ENCODE measurements at places on chromosomes 3 and 15.

DNA sequence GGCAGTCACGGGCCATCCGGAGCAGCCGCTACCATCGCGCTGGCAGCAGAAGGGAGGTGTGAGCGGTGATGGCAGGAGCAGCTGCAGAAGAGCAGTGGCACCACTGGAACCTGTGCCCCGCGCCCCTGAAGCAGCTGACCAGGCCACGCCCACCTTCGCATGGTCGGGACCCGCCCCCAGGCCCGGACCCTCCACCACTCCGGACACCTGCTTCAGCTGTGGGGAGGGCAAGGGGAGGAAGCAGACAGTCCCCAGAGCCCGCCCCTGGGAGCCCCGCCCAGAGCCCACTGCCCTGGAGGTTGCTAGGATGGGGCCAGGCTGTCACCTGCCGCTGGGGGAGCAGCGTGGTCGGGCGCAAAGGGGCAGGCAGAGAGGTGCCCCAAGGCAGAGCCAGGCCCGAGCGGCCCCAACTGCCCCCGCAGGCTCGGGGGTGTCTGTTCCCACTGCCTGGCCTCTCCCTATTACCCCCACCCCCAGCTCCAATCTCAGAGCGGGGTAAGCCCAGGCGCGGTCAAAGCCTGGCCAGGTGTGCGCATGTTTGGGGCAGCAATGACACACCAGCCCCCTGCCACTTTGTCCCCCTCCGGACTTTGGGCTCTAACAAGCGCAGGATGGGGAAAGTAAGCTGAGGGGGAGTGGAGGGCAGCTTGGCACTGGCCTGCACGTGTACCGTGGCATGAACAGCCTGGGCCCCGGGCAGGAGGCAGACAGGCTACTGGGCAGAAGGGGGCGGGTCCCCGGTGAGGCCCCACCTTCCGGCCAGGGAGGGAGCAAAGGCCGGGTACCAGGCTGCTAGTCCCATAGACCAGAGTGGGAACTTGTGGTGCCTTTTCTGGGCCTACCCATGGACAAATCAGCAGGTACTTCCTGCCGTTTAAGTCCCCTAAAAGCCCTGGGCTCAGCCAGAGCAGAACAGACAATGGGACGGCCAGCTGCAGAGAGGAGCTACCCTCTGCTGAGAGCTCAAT is 8.7 kb downstream of the SPCS1 start:
- DNase-seq: no peak

DNA sequence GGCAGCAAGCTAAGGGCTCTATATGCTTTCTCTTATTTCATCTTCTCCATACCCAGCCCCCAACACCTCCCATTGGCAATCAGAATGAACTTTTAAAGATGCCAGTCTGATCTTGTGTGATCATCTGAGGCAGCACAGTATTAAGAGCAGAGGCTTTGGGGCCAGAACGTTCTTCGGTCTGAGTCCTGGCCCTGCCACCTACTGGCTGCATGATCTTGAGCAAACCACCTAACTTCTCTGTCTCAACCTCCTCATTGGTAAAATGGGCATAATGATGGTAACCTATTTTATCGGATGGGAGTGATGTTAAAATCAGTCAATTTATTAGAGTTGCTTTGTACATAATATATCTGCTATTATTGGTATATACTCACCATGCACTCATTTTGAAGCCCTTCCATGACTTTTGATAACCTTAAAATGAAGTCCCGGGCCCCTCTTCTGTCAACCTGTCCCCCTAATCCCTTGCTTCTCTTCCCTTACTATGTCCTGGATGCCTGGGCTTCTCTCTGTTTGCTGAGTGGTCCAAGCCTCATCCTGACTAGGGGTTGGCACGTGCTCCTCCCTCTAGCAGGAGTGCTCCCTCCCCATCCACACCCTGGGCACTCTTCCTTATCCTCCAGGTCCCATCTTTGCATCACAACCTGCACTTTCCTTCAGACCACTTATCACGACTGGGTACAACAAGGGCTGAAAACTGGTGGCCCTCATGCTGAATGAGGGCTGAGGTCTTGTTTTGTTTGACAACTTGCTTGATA is 6.3 kb downstream of the EFCAB12 start:
- no peak for DNase-seq

- DNase-seq: no peak
These were observed 28.2 kb downstream of the CSTA start for GRCh38 chr3:122353215-122353614.

DNA sequence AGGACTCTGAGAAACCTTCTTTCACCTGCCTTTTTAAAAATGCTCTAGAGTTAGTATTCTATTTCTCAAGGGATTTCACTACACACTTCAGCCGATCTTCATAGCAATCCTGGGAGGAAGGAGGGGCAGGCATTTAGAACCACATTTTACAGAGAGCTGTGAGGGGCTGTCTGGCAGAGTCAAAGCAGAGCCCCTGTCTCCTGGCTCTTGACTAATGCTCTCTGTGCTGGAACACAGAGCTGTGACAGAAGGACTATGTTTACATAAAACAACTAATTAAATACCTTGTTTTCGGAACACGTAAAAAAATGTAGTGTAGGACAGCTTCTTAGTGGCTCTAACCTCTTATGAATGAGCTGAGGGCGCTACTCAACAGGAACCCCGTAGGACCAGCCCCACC is 7.6 kb upstream of the SPTBN5 start:
- DNase-seq: no peak

GRCh38 chr15:57156210-57156884 is 220.0 kb upstream of the CGNL1 start:
- DNase-seq: no peak

GRCh38 chr3:49912881-49913281 is 9.2 kb upstream of the MST1R start:
- DNase-seq: no peak

- no peak for DNase-seq
These were observed 170.7 kb downstream of the UBE3A start for GRCh38 chr15:25268166-25268565.

DNA sequence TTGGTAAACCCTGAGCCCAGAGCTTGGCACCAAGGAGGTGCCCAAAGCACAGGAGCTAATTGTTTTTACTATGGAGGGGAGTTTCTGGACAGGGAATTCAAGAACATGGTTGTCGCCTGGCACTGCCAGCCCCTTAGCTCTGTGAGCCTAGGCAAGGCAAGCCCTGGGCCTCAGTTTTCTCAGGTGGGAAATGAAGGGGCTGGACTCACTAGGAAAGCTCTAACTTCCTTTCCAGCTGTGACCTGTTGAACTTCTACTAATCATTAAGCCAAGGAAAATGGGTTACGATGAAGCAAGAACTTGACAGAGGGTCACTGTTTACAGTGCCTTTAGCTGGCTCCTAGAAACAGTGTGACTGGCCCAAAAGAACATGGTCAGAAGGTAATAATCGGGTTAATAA is 277.2 kb downstream of the SHQ1 start:
- DNase-seq: no peak

- no peak for DNase-seq
These were observed 617.1 kb downstream of the NTRK3 start for GRCh38 chr15:87639305-87640011.

DNA sequence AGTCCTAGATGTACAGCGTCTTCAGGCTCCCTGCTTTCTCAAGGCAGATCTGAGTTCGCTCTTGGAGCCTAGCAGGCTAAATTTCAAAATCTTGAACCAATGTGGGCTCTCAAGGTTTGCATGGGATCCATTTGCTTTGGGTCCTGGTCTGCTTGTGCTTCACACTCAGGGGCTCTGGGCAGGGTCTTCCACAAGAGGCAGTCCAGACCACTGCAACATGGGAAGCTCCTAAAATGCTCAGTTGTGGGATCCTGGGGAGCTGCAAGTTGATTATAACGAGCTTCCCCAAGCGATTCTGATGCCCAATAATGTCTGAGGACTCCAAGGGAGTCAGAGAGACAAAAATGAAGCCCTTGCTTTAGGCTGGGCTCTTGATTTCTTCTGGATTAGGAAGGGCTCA is 6.7 kb downstream of the NUTM1 start:
- DNase-seq: no peak

DNA sequence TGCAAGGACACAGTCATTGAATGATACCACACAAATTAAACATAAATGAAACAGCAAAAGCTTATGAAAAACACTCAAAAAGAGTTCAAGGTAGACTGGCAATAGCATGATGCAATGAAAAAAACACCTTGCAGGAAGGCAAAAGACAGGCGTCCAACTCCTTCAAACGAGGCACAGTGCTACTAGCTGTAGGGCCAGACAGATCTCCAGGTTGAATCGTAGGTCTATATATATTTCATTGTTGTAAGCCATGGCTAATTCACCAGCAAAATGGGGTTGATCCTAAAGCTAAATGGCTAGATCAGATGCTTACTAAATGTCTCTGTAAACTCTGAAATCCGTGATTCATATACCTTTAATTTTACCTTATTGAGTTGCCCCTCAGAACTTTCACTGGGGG is 94.2 kb downstream of the THRB start:
- DNase-seq: no peak

- DNase-seq: no peak
These were observed 102.7 kb downstream of the OSBPL10 start for GRCh38 chr3:31878231-31878838.

DNA sequence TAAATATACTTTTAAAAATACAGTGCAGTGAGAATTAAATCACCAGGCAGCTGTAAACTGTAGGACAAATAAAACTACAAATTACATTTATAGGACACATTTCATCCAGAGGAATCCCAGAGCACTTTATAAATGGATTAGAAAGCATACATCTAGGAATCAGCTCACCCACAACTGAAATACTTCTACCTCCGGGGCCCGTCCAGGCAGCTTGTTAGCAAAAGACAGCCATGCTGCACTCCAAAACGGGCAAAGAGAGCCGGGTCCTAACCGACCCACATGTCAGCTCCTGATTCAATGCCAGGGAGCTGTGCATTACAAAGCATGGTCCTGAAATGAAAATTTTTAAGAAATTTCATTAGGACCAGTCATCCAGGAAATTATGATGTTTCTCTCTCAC is 234.1 kb downstream of the CBLB start:
- DNase-seq: no peak

DNA sequence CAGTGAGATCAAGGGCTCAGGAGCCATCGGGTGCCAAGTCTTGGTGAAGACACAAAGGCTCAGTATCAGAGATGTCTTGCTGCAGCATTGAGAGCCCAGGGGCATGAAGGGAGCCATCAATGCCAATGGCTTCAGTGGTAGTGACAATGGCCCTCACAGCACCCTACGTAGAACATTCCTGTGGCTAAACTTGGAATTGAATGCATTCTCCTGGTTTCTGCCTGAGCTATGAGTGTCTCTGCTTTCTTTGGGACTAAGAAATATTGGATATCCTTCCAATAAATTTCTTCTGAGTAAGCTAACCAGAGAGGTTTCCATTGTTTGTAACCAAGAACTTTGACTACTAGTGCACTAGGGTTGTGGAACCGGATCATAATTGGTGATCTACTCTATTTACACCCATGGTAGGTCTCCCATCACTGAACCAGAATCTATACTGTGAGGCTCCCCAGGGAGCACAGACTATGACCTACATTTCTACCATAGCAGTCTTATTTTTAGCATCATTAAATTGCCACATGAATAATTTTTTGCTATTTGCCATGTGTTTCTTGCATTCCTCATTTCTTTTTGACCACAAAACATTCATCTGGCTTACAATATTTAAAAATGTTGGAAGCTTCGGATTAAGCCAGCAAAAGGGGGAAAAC is 31.6 kb upstream of the PDZRN3 start:
- DNase-seq: no peak

DNA sequence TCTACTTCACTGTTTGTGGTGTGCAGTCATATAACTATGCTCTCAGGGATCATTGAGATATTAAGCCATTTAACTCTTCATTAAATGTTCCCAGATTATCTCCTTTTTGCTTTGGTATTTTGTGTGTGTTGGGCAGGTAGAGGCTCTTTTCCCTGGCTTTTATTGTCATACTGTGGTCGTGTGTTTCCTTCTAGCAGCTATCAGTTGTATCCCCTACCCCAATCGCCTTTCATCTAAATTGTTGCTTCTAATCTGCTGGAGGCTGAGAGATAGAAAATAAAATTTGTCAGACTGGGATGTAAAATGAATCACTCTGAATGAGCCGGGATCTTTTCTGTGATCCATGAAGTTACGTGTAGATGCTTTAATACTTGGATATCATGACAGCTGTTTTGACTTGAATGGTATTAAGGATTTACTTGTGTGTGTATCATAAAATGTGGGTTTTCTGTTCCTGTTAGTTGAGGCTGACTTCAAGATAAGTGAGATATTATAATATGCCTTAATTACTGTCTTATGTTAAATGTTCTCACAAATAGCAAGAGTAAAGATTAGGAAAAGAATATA is 9.2 kb downstream of the NFKBIZ start:
- no peak for DNase-seq

DNA sequence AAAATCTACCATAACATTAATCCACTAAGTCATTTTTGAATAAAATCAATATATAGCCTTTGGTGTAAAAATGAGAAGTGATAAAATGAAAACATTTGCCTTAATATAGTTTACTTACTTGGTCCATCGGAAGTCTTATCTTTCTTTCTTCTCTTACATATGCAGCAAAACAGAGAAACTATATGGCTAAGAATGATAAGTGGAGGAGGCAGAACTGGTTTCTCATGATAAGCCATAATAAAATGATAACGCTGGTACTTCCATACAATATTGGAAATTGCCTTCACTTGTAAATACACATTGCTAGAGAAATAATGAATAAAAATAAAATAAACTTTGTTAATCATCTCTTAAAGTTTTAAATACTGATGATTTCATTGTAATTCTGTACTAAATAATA is 47.8 kb upstream of the USP50 start:
- no peak for DNase-seq

DNA sequence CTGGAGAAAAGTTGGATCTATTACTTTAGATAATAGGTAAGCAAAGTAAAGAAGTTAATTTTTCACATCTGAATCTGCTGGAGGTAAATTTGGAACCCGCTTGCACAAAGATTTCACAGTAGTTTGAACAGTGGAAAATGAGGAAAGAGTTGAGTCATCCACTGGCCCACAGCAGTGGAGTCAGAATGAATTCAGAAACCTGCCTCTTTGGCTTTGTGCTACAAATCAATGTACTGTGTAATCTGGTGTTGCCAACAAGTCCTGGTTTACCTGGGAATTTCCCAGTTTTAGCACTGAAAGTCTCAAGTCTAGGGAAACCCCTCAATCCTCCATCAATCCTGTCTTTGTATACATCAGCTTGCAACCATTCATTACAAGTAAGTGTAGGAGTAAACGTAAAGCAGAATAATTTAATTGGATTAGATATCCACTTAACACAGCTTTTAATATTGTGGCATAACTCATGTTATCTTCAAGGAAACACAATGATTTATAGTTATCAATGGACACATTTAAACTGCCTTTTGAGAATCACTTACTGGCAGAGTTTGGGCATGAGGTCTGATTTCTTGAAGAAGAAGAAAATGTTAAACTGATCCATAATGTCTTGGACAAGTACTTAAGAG is 100.6 kb downstream of the DCLK3 start:
- no peak for DNase-seq

DNA sequence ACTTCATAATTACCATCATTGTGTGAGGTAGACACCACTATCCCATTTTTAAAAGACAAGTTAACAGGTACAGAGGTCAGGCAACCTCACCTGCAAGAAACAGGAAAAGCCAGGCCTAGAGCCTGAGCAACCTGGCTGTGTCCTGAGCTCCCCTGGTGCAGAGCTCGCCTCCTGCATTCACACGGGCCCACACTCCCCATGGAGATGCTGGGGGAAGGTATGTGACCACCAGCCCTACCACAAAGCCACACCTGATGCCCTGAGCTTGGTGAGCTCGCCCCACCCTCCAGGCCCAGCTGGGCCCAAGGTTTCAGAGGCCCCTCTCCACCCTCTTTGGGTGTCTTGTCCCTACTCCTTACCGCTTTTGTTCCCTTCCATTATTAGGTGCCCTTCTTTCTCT is 1.2 kb upstream of the EFCAB12 start:
- DNase-seq: no peak

All from activated T-cell treated with anti-CD3 and anti-CD28 coated beads, Interleukin-2, amount 50 U/mL, for 24 hours (primary cell).